Renal cortical epithelial cell (primary cell): ENCODE measurements at places on chromosomes 6 and 20. TPM values are rescaled to one million over a fixed set of nuclear protein-coding genes. Genes with fewer than 3 reads are reported as not detected.

SLC4A11 gene
- 3.1 and 3.8 TPM in 2 replicates for total RNA-seq

LY6G6F gene
- total RNA-seq, result not detected in 2 replicates

LAMA2 gene
- total RNA-seq, result 0.45 and 0.52 TPM in 2 replicates

SNAI1 gene
- total RNA-seq, result 0.52 and 2.7 TPM in 2 replicates

HLA-DPA1 gene
- 7.0 and 9.7 TPM in 2 replicates for total RNA-seq

HLA-DQA1 gene
- 1.9 TPM in 1 of 2 replicates, not detected in the other for total RNA-seq

SIGLEC1 gene
- not detected in 2 replicates for total RNA-seq

RNASET2 gene
- total RNA-seq, result 287 and 307 TPM in 2 replicates

NHLRC1 gene
- total RNA-seq, result 1.7 and 3.3 TPM in 2 replicates

SLPI gene
- 58.2 and 256 TPM in 2 replicates for total RNA-seq

TINAG gene
- total RNA-seq, result 5.9 and 16.5 TPM in 2 replicates

CLDN20 gene
- not detected in 2 replicates for total RNA-seq

ANKRD66 gene
- total RNA-seq, result not detected in 2 replicates

SLC24A3 gene
- under 0.01 and 0.10 TPM in 2 replicates for total RNA-seq

CCN6 gene
- 2.1 and 5.4 TPM in 2 replicates for total RNA-seq

MTHFD1L gene
- 38.7 and 53.7 TPM in 2 replicates for total RNA-seq

NFATC2 gene
- under 0.01 and 0.35 TPM in 2 replicates for total RNA-seq

SLA2 gene
- total RNA-seq, result not detected in 2 replicates

RBL1 gene
- 5.8 and 8.7 TPM in 2 replicates for total RNA-seq

BPIFB1 gene
- not detected in 2 replicates for total RNA-seq

PDE10A gene
- total RNA-seq, result 27.3 and 52.1 TPM in 2 replicates

BMP7 gene
- 0.10 TPM in 1 of 2 replicates, not detected in the other for total RNA-seq

ASXL1 gene
- 27.1 and 54.8 TPM in 2 replicates for total RNA-seq

SPTLC3 gene
- total RNA-seq, result 4.2 and 46.9 TPM in 2 replicates

PRDM1 gene
- 0.87 and 1.4 TPM in 2 replicates for total RNA-seq

SCRT2 gene
- total RNA-seq, result not detected in 2 replicates

RAE1 gene
- total RNA-seq, result 22.4 and 61.1 TPM in 2 replicates

OOEP gene
- total RNA-seq, result not detected in 2 replicates

LIN28B gene
- total RNA-seq, result not detected in 2 replicates

ZNF165 gene
- total RNA-seq, result 2.4 and 3.5 TPM in 2 replicates

FOXS1 gene
- 0.30 TPM in 1 of 2 replicates, not detected in the other for total RNA-seq

DEFB132 gene
- total RNA-seq, result not detected in 2 replicates

TMX4 gene
- total RNA-seq, result 13.5 and 31.1 TPM in 2 replicates

SAYSD1 gene
- total RNA-seq, result 15.5 and 19.0 TPM in 2 replicates

MAP7 gene
- 21.5 and 28.5 TPM in 2 replicates for total RNA-seq

UFL1 gene
- 29.5 and 33.0 TPM in 2 replicates for total RNA-seq

PKHD1 gene
- total RNA-seq, result 14.1 and 67.1 TPM in 2 replicates
